ENCODE measurements at places on chromosomes 6 and 20.

DNA sequence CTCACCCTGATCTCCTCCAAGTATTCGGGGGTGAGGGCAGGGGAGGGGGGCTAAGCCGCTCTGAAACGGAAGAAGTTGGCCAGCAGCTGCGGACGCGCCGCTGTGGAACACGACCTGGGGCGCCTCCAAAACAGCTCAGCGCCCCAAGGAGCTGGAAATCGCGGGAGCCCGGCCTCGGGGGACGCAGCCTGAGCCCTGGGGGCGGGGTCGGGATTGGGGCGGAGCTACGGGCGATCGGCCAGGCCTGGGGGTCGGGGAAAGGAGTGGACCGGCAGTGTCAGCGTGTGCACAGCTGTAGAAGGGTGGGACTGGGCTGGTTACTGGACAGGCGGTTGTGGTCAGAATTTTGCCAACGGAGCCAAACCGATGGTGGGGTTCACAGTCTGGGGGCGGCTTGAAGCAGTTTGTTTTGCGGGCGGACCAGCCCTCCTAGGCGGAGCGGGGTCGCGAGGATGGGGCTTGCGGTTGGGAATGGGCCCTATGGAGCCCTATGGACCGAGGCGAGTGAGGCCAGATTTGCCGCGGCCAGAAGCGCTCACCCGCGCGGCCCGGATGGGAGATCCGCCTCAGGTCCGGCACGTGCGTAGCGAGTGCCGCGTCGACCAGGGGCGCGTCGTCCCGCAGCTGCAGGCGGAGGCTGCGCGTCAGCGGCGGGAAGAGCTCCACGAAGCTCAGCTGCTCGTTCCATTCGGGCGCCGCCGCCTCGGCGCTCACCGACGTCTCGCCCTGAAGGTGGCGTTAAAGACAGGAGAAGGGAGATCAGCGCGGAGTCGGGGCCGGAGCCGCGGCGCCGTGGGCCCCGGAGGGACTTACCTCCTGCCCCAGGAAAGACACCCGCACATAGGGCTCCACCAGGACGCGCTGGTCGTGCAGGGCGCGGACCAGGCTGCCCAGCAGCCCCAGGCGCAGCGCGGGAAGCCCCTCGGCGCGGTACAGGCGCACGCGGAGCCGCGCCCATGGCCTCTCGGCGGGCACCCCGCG is 14.3 kb upstream of the SPAG4 start:
- no peak for DNase-seq

DNA sequence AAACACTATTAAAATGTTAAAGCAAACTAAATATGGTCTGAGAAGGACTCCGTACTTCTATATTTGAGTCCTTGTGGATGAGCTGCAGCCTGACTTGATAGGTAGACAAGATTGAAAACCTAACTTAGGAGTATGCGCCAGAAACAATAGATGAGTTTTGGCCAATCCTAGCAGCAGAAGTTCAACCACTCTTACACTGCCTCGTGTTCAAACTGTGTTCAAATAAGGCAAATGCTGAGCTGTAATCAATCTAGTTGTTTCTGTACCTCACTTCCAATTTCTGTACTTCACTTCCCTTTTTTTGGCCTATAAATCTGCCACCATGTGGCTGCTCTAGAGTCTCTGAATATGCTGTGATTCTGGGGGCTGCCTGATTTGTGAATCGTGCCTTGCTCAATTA is 13.2 kb upstream of the SERINC1 start:
- DNase-seq: no peak

GRCh38 chr20:15927893-15928650 is 645.2 kb downstream of the KIF16B start:
- no peak for DNase-seq

GRCh38 chr20:53809728-53810365 is 216.2 kb upstream of the ZNF217 start:
- DNase-seq: no peak

DNA sequence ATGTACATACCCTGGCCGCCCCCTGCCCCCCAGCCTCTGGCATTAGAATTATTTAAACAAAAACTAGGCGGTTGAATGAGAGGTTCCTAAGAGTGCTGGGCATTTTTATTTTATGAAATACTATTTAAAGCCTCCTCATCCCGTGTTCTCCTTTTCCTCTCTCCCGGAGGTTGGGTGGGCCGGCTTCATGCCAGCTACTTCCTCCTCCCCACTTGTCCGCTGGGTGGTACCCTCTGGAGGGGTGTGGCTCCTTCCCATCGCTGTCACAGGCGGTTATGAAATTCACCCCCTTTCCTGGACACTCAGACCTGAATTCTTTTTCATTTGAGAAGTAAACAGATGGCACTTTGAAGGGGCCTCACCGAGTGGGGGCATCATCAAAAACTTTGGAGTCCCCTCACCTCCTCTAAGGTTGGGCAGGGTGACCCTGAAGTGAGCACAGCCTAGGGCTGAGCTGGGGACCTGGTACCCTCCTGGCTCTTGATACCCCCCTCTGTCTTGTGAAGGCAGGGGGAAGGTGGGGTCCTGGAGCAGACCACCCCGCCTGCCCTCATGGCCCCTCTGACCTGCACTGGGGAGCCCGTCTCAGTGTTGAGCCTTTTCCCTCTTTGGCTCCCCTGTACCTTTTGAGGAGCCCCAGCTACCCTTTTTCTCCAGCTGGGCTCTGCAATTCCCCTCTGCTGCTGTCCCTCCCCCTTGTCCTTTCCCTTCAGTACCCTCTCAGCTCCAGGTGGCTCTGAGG is 7.6 kb downstream of the CDKN1A start:
- DNase-seq: no peak

Data from AG09309 (cell line).